Fibroblast of the aortic adventitia (primary cell): ENCODE measurements at places on chromosomes 7 and 10.
A peak's percentile ranks its signal among the peaks of the same experiment; 100 is the strongest.

DNA sequence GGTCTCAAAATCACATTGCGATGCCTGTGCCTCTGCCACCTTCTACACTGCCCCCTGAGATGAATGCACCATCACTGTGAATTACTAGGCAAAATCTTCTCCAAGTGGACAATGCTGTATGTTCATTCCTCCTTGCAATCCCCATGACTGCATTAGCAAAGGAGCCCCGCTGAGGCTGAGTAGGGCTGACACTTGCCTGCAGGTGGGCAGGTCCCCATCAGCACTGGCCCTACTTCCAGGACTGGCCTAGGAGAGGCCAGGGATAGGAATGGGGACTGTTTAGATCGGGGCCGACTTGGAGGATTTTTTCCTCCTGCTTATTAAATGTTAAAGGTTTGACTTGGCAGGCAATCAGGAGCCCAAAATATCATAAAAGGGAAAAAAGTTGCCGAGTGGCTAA, 127.0 kb upstream of the TCF7L2 start:
- DNase-seq = no peak

- DNase-seq = no peak
Observed at GRCh38 chr7:1900847-1901246, 230.8 kb downstream of the ELFN1 start.

DNA sequence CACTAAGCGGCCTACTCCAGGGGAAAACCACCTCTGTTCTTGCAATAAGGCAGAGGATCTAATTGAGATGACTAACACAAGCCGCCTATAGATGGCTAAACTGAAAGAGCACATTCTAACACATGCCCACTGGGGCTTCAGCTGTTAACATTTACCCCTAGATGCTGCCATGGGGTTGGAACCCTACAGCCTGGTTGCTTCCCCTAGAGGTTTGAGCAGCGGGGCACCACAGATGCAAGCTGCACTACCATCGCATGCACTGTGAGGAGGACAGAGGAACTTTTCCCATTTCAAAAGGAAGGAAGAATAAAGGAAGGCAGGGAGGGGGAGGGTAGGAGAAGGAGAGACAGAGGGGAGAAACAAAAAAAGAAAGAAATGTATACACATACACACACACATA, 465.8 kb upstream of the PCDH15 start:
- no peak for DNase-seq

GRCh38 chr10:132504501-132505272, 32.9 kb upstream of the INPP5A start:
- no peak for DNase-seq

DNA sequence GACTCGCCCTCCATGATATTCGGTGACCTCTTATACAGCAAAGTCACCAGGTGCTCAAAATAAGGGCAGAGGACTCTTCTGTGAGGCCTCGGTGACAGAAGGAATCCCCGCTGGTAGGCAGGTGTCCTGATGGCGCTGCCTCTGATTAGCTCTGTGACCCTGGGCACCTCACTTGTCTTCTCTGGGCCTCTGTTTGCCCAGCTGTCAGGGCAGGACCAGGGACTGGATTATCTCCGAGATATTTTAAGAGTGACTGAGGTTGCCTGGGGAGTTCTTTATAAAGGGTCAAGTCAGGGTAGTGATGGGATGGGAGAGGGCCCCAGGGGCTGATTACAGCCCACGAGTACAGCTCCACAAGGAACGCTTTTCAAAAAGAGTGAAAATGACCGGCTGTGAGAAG, 70.9 kb upstream of the SAMD8 start:
- DNase-seq = no peak

GRCh38 chr7:14899030-14899429, 3.5 kb downstream of the DGKB start:
- DNase-seq = peak; percentile 79

DNA sequence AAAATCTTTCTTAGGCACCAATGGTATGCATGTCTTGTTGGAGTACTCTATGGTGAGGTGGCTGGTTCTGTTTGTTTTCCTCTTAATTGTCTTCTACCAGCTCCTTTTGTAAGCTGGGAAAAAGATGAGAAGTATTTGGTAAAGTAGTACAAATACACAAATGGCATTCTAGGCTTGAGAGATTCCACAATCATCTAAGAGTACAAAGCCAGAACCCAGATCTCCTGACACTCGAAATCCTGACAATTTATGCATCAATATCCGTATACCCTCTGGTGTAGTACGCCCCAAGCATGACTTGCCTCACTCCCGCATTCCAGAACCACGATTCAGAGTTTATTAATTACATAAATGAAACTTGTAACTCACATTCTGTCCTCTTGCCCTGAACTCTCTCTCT, 43.5 kb downstream of the CDCA7L start:
- peak; percentile 7 for DNase-seq
